ENCODE measurements at places on chromosomes 12 and 14.
A peak's percentile ranks its signal among the peaks of the same experiment; 100 is the strongest.

DNA sequence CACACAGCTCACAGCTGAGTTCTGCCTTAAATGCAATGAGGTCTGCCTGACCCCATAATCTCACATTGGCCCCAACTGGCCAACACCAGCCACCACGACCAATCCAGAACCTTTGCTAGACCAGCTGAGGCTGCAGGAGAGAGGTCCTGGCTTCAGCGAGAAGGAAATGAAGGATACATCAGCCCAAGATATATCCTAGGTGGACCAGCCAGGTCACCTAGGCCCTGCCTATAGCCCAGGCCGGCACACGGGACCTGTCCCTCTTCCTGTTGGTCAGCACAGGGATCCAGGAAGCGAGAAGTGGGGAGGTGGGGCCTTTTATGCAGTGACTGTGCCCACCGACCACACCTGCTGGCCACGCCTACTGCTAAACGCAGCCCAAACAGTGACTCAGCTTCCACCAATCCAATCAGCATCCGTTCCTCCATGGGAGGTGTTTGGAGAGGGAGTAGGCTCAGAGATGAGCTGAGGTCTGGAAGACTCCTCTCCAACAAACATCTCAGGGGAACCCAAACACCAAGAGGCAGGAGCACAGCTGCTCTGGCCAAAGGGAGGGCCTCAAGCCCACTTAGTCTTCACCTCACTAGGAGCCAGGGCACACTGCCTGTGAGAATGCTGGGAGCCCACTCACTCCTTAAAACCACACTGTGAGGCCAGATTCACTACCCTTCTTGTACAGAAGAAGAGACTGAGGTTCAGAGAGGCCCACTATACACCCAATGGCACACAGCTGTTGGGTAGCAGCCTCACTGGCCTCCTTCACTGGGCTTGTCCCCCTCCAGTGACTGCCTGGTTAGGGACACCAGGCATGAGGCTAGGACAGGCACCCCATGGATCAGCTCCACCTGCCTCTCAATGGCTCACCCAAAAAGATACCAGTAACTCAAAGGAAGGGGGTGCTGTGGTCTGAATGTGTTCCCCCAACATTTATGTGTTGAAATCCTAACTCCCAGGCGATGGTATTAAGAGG is 51.3 kb upstream of the PPP2R5C start:
- no peak for DNase-seq

- no peak for DNase-seq
Observed at GRCh38 chr14:69667938-69668335, 56.5 kb downstream of the SUSD6 start.

GRCh38 chr14:47846008-47846407 is 170.6 kb upstream of the MDGA2 start:
- DNase-seq, result no peak

DNA sequence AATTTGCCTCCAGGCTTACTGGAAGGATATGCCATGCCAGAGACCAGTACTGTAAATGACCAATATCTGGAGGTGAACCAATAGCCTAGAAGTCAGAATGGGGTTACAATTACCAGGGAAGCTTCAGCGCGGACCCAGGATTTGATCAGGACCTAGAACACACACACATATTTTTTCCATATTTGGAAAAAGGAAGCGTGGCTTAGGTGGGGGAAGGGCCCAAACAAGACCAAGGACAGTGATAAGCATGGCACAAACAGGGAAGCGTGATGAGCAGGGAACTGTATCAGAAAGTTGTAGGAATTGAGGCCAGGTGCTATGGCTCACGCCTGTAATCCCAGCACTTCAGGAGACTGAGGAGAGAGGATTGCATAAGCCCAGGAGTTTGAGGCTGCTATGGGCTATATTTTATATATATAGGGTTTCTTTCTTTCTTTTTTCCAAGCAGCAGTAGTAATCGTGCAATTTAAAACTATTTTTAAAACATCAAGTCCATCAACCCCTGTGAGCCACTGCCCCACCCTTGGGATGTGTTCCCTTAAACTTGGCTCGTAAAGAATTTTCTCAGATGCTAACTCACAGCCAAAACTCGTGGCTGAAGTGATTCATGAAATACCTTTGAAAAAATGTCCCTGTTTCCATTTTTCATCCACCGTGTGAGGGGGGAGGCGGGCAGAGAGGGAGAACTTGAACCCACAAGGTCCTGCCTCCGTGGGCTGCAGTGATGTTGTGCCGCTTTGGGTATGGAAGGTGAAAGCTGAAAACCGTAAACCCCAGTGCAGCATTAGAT is 16.7 kb downstream of the HRK start:
- no peak for DNase-seq

- DNase-seq, result peak; percentile 56
Observed at GRCh38 chr12:118052324-118053070, 8.5 kb downstream of the WSB2 start.

DNA sequence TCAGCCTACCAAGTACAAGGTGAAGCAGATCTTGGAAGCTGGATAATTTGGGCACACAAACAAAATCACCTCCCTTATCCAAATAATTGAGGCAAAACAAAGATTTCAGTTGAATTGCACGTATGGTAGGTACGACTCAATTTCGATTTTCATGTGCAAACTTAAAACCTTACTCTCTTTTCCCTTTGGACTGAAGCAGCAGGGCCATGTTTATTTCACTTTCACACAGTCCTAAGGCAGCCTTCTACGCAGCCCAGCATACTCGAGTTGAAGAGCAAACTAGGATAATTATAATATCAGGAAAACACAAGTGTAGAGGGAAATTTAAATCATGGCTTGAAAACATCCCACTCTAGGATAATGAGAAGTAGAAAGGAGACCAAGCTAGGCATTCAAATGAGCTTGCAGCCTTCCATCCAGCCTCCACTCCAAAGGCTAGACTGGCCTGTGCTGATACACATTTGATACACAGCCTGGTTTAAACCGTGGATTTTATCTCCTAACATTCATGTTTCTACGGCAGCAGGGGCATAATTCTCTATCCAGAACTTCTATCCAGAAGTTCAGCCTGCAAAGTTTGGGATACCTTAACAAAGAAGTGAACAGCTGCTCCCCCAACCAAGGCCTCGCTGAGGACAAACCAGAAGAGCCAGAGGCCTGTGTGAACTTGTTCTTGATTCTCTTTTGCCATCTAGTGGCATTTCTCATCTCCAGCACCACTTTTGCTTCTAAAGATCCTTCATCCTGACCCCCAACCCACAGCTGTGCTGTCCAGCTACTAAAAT is 2.4 kb upstream of the RNASE7 start:
- no peak for DNase-seq

- no peak for DNase-seq
Observed at GRCh38 chr12:68609998-68610369, 715 bp upstream of the RAP1B start.

- no peak for DNase-seq
Observed at GRCh38 chr14:94960285-94961001, 190.5 kb upstream of the GSC start.

- no peak for DNase-seq
Observed at GRCh38 chr12:113846883-113847755, 119.0 kb downstream of the RBM19 start.

GRCh38 chr12:12941450-12942350 is 10.3 kb downstream of the GPRC5D start:
- DNase-seq, result no peak

GRCh38 chr12:88237954-88238353 is 95.8 kb downstream of the TMTC3 start:
- no peak for DNase-seq

DNA sequence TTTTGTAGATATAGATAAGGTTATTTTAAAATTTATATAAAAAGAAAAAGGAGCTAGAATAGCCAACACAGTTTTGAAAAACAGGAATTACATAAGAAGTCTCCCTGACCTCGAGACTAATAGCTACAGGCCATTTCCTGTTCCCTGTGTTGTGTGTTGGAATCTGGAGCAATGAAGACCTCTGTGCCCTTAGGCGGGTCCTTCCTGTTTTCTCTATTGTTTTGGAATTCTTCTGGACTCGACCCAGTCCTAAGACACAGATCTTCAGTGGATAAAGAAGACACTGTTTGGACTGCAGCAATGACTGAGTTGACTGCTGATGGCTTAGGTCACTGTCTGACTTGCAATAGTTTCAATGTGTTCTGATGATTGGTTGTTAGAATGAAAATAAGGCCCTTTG is 26.2 kb downstream of the SNRPF start:
- DNase-seq, result no peak

DNA sequence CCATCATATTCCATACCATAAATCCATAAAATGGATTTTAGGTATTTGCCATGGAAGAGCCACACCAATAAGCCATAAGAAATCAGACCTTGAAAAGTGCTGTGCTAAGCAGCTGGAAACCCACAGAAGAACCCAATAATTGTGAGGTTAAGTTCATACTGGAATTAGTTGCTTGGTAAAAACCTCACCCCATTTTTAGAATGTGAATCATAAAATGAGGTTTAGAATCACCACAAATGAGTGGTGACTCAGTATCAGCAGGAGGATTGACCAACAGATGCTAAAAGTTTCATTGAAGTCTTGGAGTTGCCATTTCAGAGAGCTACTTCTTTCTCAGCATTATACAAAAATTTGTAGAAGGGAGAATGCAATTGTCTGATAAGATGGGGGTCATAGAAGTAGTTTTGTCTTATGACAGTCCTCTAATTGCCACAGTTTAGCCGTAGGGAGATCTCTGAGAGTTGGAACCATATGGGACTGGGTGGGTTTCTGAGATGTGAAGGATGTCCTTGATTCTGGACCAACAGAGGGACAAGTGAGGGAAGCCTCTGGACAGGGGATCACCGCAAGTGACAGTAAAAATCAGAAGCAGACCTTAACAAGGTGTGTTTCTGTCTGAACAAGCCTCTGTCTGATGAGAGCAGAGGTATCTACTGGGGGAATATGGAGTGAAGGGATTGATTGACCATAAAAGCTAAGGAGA is 1.4 kb upstream of the STON2 start:
- no peak for DNase-seq

DNA sequence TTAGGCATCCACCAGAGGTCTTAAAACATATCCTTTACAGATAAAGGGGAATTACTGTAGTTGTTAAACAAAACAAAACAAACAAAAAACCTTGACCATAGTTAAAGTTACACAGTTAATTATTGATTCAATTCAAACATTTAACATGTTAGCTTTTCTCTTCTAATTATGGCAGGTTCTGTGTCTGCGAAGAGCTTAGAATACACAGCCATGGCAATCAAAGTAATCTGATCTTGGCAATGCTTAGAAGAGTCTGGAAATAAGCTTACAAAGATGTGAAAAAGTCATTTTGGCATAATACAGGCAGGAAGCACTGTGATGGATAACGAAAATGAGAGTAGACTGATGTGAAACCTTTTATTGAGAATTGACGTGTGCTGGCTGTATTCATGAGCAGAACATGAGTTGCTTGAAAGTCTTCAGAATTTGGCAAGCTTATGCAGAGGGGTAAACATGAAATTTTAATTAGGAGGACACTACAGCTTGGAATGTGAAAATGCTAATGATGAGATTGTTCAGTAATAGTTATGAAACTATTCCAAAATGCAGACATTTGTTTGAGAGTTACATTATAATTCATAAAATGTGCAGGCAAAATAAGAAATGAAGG is 629.6 kb downstream of the FSCB start:
- no peak for DNase-seq

- no peak for DNase-seq
Observed at GRCh38 chr14:51432302-51432948, 192.4 kb downstream of the TMX1 start.

- DNase-seq, result no peak
Observed at GRCh38 chr14:36508418-36509068, 11.5 kb downstream of the NKX2-1 start.

DNA sequence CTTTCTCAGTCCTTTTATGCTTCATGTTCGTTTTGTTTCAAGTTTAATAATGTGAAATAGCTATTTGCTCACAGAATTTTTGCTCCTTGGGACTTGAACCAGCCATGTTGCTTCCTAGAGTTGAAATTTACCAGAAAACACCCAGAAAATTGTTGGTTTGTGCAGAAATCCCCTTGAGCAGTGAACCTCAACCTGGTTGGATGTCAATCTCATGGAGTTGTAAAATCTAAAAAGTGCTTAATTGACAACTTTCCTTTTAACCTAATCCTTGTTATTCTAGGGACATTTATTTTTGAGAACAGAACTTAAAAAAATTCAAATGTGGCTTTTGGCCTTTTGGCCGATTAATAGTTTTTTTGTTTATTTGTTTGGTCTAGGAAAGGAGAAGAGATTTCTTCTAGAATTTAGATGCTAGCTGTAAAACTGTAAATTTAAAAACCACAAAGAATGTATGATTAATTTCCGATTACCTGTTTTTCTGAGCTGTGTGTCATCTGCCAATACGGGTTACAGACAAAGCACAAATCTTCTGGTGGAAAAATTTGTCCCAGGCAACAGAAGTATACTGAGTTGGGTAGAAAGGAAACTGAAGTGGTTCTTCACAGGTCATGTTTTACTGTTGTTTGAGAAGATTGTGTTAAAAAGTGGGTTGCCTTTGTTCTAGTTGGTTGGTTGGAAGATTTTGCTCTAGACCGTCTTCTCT is 154.4 kb downstream of the FUT8 start:
- no peak for DNase-seq

- no peak for DNase-seq
Observed at GRCh38 chr12:109822416-109822815, 10.8 kb downstream of the TRPV4 start.

DNA sequence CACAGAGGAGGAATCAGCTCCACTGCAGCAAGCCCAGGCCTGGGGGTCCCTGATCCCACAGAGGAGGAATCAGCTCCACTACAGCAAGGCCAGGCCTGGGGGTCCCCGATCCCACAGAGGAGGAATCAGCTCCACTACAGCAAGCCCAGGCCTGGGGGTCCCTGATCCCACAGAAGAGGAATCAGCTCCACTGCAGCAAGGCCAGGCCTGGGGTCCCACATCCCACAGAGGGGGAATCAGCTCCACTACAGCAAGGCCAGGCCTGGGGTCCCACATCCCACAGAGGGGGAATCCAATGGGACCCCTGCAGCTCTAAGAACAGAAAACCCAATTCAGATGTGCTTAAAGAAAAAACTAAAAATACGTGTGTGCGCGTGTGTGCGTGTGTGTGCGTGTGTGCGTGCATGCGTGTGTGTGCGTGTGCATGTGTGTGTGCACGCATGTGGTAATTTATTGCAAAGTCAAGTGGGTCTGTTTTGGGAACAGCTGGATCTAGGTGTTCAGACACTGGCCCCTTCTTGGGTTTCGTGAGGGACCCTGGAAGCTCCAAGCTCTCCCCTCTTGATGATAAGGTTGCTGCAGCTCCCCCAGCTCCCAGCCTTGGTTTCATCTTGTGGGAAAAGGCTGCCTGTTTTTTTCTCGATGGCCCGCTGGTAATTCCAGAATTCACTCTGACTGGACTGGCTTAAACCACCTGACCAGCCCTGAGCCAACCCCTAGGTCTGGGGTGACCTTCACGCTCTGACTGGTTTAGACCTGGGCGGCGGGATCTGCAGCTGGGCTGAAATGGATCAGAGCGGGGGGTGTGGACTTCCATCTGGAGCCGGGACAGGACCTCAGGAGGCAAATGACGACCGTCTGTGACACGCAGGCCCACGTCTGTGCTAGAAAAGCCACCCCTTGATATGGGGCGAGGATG is 47.1 kb downstream of the GALNT9 start:
- DNase-seq, result no peak

GRCh38 chr12:47943623-47944340 is 19.6 kb upstream of the TMEM106C start:
- no peak for DNase-seq
